T1000 (cell line): ENCODE measurements at places on chromosomes 5 and 9.

GRCh38 chr9:1857808-1858207 is 157.3 kb upstream of the SMARCA2 start:
- DNase-seq = no peak

- no peak for DNase-seq
Observed at GRCh38 chr5:79694183-79694582, 4.5 kb downstream of the CMYA5 start.

GRCh38 chr5:149455889-149456409 is 76.9 kb upstream of the IL17B start:
- peak; percentile 57 for DNase-seq

- no peak for DNase-seq
Observed at GRCh38 chr5:123814801-123815470, 303.0 kb downstream of the CSNK1G3 start.

GRCh38 chr5:150853561-150853960 is 7.2 kb downstream of the IRGM start:
- DNase-seq = no peak
